ENCODE measurements at places on chromosomes 4 and X.

DNA sequence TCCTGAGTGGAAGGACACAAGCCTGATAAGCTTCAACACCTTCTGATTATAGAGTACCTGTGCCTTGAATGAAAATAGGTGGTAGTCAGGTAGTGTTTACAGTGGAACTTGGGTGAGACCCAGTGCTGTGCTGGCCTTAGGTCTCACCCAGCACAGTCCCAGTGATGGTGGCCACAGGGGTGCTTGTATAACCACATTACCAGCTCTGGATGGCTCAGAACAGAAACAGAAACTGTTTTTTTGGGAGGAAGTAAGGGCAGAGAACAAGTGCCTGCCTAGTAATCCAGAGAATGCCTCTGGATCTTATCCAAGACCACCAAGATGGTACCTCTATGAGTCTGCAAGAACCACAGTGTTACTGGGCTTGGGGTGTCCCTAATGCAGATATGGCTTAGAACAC lies 171.5 kb upstream of the DIPK2B start:
- no peak for DNase-seq

- no peak for DNase-seq
Measured at GRCh38 chr4:146267826-146268225, 53.5 kb downstream of the REELD1 start.

- DNase-seq: no peak
Measured at GRCh38 chrX:10974920-10975319, 136.2 kb upstream of the HCCS start.

- no peak for DNase-seq
Measured at GRCh38 chr4:53576676-53577372, 14.5 kb downstream of the LNX1 start.

GRCh38 chr4:46886711-46887110 lies 22.3 kb downstream of the COX7B2 start:
- no peak for DNase-seq

DNA sequence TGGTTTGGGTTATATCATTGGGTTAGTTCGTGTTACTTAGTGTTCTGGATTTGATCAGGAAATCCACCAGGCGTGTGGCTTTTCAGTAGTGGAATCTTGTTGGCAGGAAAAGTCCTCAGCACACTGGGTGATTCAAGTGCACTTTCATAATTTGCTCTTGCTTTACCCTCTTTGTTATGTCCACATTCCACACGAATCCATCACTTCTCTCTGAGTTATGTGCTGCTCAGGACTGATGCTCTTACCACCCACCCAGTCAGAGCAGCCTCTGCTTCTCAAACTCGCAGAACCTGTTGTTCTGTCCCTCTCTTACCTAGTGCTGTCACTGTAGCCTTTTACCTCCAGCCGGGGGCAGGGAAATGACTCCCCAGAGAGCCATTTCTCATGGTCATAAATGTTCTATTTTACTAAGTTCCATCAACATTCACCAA lies 37.2 kb upstream of the SCRG1 start:
- DNase-seq: no peak

- no peak for DNase-seq
Measured at GRCh38 chrX:13064599-13065143, 20.3 kb upstream of the FAM9C start.

DNA sequence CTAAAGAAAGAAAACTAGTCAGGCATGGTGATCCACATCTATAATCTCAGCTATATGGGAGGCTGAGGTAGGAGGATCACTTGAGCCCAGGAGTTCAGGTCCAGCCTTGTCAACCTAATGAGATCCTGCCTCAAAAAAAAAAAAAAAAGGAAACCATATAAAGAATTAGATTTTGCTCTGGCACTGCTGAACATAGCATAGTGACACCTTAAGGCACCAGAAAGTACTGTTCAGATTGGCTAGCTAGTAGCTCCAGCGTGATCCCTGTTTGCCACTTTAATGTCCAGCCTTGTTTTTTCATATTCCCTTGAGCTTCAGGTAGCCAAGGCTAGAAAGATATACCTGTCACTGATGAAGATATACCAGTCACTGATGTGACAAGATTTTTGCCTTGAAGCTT lies 34.1 kb downstream of the EXOC1 start:
- DNase-seq: no peak

GRCh38 chrX:153769865-153770600 lies 6.0 kb downstream of the PLXNB3 start:
- DNase-seq: no peak

GRCh38 chr4:151581570-151581969 lies 172.6 kb downstream of the FHIP1A start:
- no peak for DNase-seq

GRCh38 chr4:159002950-159003349 lies 99.9 kb upstream of the RAPGEF2 start:
- DNase-seq: no peak

- peak; percentile 67 for DNase-seq
Measured at GRCh38 chrX:19303256-19303880, 40.4 kb upstream of the PDHA1 start.

DNA sequence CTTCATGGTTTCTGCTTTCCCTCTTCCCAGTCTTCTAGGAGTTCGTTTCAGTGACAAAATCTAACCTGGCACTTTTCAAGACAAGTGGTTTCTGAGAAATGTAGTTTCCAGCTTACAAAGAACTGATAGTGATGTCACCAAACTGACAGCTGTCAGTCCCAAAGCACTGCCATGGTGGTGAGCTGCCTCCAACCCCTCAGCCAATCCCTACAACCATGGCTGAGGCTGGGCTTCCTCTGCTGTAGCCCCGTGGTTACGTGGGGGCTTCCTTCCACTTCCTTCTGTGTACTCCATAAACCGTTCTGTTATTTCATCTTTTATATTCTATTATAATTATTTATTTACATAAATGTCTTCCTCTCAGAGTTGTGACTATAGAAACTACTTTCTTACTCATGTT lies 198.6 kb upstream of the AGA start:
- no peak for DNase-seq

DNA sequence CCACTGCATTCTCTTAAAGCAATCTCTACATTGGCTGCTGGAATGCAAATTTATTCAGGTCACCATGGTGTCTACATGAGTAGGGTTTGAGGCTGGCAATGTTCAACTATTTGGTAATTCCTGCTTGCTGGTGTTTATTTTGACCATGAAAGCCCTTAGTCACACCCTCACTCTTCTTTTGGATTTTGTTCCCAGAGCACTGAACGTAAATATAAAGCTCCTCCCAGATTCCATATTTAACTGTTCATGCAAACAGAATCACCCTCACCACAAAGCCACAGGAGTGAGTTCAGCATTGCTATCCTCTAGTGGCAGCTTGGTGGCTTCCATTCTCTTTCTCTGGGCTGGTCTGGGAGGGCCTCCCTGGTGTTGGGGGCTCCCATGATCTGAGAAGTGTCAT lies 82.8 kb downstream of the LNX1 start:
- peak; percentile 45 for DNase-seq

DNA sequence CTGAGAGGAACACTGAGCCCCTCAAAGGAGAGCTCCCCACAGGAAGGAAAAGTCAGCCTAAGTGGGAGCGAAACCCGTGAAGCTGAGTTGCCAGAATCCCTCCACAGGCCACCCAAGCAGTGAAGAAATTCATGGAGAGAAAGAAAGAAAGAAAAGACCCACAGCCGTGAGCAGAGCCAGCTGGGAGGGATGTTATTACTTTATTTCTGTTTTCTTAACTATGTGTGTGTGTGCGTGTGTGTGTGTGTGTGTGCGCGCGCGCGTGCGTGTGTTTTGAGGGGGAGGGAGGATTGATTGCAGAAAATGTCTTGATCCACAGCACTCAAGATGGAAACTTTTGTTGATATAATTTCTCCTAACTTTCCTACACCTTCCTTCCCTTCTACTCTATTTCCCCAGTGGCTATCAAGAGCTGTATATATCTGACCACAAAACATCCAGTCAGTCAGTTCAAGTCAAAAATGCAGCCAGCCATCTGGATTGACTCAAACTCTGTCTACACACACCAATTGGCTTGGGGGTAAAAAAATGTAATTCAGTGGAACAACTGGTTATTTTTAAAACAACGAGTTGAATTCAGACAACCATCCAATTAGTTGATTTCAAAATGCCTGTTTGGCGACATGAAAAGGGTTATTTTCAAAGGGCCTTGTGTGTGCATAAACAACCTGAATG lies 13.8 kb upstream of the GPC3 start:
- DNase-seq: peak; percentile 64

DNA sequence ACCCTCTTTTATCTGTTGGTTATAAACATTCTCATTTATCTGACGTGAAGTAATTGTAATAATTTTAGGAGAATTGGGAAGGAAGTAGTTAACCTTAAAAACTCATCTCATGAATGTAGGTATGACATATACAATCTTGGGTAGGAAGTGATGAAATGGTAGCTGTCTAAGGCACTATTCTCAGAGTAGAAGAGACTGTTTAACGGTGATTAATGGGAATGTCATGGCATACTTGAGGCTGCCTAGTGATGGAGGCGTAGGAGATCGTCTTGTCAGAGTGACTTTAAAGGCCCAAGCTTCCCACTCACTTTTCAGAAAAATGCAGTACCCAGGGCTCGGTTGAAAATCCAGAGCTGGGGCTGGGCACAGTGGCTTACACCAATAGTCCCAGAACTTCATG lies 19.4 kb upstream of the AGA start:
- DNase-seq: no peak

- DNase-seq: no peak
Measured at GRCh38 chrX:6980981-6981380, 166.5 kb upstream of the STS start.

DNA sequence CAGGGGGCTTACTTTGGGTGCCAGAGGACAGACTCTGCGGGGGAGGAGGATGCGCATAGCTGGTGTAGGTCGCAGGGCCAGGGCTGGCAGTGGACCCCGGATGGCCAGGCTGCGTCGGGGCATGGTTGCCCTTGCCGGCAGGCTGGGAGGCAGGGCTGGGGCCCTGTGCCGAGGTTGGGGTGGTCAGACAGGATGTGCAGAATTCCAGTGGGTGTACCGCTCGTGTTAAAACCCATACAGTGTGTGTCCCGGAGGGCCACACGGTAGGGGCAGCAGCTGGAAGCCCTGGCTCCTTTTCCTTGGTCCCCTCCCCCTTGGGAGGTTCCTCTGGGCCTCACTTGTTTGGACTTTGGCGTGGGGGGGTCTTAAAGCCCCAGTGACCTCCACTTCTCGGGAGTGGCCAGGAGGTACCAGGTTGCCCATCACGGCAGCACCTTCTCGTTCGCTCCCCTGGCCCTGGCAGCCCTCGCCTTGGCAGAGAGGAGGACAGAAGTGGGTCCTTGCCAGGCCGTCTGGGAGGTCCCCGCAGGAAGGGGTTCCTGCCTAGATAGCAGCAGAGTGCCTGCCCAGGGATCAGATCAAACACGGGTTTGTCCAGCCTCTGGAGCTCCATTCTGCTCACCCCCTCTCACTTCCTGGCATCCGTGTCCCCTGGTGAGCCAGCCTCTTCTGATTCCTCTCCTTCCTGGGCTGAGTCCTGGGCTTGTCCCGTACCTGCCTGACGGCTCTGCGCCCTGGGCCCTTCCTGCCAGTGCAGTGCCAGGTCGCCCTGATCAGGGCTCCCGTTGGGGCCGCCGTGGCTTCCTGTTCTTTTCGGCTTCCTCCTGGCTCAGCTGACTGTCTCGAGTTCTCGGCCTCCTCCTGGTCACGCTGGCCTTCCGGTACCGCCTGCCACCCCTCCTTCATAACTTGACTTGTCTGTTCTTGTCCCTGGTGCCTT lies 56.7 kb upstream of the HGFAC start:
- peak; percentile 43 for DNase-seq

GRCh38 chrX:39755143-39756032 lies 342.4 kb downstream of the BCOR start:
- peak; percentile 85 for DNase-seq

DNA sequence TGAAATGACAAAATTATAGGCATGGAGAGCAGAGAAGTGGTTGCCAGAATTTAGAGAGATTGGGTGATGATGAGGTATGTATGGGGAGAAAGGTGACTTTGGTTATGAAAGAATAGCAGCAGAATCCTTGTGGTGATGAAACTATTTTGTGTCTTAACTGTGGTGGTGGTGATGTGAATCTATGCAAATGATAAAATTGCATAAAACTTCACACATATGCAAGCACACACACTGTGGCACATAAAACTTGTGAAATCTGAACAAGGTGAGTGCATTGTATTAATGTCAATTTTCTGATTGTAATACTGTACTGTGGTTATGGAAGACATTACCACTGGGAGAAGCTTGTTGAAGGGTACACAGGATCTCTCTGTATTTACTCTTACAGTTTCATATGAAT lies 91.0 kb downstream of the IL15 start:
- no peak for DNase-seq

DNA sequence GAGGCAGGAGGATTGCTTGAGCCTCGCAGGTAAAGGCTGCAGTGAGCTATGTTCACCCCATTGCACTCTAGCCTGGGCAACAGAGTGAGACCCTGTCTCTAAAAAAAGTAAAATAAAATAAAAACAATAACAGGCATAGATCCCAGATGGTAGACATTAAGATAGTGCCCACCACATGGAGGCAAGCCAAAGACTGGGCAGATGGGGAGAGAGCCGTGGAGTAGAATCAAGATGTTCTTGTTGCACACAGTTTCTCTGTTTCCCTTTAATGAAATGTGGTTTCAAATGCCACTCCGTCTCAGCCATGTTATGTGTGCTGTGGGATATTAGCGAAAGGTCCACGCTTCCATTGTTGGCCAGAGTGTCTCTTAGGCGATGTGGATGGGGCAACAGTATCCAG lies 63.8 kb upstream of the TBL1X start:
- no peak for DNase-seq

- DNase-seq: no peak
Measured at GRCh38 chr4:69849969-69850368, 10.0 kb downstream of the SULT1E1 start.

DNA sequence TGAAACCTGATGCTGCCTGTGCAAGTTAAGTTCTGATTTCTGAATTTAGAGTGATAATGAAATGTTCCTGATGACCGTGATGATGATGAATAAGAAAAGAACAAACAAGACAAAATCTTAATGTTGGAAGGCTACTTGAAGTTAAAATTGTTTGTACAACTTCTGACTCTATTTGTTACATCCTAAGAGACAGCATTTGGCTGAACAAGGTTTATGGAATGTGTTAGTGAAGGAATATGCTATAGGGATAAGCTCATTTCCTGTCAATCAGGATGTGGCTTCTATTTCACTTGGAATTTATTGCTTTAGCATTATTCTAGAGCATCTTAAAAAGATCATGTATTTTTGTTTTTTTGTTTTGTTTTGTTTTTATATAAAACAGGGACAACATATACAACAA lies 267.5 kb downstream of the FAT4 start:
- no peak for DNase-seq
